Karpas-422 (cell line): ENCODE measurements at places on chromosomes 6 and 20. TPM values are rescaled to one million over a fixed set of nuclear protein-coding genes. Genes with fewer than 3 reads are reported as not detected.
A peak's percentile ranks its signal among the peaks of the same experiment; 100 is the strongest.

The TRMT11 gene
- total RNA-seq = 70.6 and 140 TPM in 2 replicates

The PKHD1 gene
- 0.07 and 0.11 TPM in 2 replicates for total RNA-seq

The FRS3 gene
- 4.8 and 9.5 TPM in 2 replicates for total RNA-seq

The MYT1 gene
- total RNA-seq = 3.5 and 4.1 TPM in 2 replicates

The TM9SF4 gene
- 22.5 and 25.0 TPM in 2 replicates for total RNA-seq

DNA sequence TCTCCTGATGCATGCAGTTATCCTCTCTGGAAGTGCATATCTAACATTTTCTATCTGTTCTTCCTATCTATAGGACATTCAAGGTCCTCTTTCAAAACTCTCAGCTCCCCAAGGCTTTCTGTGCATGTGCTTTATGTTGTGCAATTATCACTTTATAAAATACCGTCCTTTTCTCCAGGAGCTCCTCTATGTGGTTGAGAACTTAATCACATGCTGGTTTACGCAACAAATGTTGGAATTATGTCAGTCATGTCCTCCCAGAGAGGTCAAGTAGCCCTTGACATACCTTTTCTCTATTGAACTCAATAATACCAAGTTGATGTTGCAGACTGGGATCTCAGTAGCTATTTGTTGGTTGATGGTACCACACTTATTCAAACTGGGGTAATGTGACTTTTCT is 388.4 kb downstream of the BTBD3 start:
- DNase-seq = no peak
- no peak overlapping the region for H3K4me3 ChIP-seq
- H3K4me1 ChIP-seq = no peaks in the 10 kb centered on the region
- H3K27me3 ChIP-seq = no peaks in the 10 kb centered on the region
- no peak overlapping the region for H3K27ac ChIP-seq

DNA sequence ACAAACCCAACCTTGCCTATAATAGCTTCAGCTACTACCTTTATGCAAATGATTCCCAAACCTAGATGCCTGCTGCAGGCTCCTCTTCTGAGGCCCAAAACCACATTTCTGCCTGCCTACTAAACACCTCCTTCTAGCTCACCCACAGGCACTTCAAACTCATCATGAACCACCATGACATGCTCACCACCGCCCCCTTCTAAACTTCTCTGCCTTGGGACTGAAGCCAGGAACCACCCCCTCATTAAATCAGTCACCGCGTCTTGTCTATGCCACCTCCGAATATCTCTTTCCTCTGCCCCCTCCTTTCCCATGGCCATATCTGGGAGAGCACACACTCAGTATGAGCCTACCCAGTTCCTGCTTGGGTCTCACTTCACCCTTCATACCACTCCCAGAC is 101.2 kb downstream of the SNAP25 start:
- H3K27me3 ChIP-seq = no peaks in the 10 kb centered on the region; the same call in 1 of the 2 replicates
- 0 out of 2 replicates have a peak overlapping the region, but pooled peaks have one; percentile 10 for H3K4me3 ChIP-seq
- no peaks in the 10 kb centered on the region for H3K36me3 ChIP-seq
- no peak for DNase-seq
- no peak overlapping the region for H3K27ac ChIP-seq

DNA sequence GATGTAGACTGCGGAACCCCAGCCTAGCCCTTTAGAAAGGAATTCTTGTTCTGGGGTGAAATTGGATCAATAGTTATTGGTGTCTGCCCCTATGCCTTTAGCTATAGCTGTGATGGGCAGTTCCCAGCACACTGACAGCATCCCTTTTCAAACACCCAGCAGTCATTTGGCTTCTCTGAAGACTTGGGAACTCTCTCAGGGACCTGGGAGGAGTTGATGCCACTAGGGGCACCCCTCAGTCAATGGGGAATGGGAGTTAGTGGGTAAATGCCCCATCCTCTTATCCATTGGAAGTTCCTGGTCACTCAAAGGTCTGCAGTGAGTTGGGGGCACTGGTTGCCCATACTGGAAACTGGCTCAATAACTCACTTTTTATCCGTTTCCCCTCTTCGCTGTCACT is 31.6 kb upstream of the CSNK2A1 start:
- H3K36me3 ChIP-seq = no peaks in the 10 kb centered on the region
- no peak overlapping the region for H3K4me3 ChIP-seq
- no peaks in the 10 kb centered on the region for H3K27me3 ChIP-seq
- H3K4me1 ChIP-seq = peaks cover 3% of the 10 kb centered on the region
- H3K27ac ChIP-seq = no peak overlapping the region

DNA sequence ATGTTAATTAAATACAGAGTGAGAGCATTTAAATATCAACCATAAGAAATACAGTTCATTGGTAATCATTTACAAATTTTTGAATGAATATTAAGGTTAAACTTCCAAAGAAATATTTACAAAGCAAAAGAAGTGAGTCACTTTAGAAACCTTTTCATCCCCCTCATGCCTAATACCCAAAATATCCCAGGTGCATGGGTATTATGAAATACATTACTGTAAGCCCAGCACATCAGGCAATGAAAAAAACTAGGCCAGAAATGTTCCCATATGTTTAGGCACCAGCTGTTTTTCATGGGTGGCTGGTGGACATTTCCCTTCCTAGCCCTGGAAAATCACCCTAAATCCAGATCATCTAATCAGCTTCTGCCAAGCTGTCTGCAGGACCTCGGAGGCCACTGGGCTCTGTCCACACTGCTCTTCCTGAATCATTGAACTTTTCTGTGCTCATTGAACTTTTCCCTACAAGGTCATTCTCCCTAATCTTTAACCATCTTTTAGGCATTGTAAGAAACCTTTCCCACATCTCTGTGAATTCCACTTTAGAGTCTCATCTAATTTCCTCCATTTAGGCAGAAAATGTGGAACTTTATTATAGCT is 145.3 kb upstream of the STXBP5 start:
- H3K27ac ChIP-seq = no peak overlapping the region
- DNase-seq = no peak
- no peak overlapping the region for H3K4me3 ChIP-seq
- no peaks in the 10 kb centered on the region for H3K36me3 ChIP-seq
- no peaks in the 10 kb centered on the region for H3K27me3 ChIP-seq
- peaks cover 5% of the 10 kb centered on the region for H3K4me1 ChIP-seq

- DNase-seq = peak; percentile 45
- no peaks in the 10 kb centered on the region for H3K4me1 ChIP-seq
- H3K4me3 ChIP-seq = no peak overlapping the region
These were observed 16.1 kb upstream of the SLC17A3 start for GRCh38 chr6:25889877-25890853.
